Natural killer cell treated with Interleukin-12 subunit alpha and Interleukin-12 subunit beta and Interleukin-15 and Interleukin-18, amount 100 ng/mL, for 72 hours (primary cell): ENCODE measurements at places on chromosomes 2 and 18. TPM values are rescaled to one million over a fixed set of nuclear protein-coding genes. Genes with fewer than 3 reads are reported as not detected.

Gene KCNF1
- total RNA-seq = not detected

Gene ZC3H6
- total RNA-seq = 2.6 TPM

Gene CFAP210
- 0.12 TPM for total RNA-seq

Gene MC4R
- not detected for total RNA-seq

Gene XIRP2
- total RNA-seq = not detected

Gene FIGN
- total RNA-seq = not detected

Gene GAREM2
- 4.1 TPM for total RNA-seq

DNA sequence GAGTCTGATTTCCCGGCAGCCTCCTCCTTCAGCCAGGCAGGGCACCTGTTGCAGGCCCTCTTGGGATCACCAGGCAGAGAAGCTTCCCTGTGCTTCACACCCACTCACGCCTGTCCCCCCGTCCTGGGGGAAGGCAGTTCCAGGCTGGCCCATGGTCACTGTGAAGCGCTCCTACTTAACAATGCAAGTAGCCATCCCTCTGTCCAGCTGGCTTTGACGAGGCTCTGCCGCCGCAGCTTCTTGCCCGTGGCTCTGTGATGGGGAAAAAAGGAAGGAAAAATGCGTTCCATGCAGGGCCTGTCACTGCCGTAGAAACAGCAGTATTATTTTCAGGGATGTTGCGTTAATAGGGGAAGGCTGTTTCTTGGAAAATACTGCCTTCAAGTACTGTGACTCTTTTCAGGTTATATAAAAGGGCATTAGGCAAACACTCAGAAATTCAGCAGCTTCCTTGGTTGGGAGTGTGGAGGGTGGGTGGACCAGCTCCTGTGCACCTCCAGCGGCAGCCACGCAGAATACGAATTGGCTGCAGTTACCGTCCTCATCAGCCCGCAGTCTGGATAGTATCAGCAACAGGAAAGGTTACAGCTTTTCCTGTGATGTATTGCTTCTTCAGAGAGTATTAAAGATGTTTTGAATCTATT is 232.3 kb downstream of the KLHL29 start:
- DNase-seq = peak; percentile 31

DNA sequence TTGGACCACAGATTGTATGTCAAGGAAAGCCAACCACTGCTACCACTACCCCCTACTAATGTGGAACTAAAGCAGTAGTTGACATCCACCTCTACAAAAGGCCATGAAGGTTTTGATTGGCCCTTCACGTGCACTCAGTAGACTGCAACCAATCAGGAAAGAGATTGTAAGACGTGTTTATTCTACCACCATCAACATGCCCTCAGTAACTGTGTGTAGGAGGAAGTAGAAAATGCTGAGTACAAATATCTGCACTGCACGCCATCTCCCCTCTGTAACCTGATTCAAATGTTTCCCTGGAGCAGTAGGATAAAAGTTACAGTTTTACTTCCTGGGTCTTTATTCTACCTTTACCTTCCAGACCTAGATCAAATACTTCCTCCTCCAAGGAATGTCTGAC is 2.9 kb upstream of the CASP10 start:
- DNase-seq = no peak

- no peak for DNase-seq
Measured at GRCh38 chr2:118856978-118857676, 9.7 kb upstream of the EN1 start.

GRCh38 chr2:186629250-186629996 is 39.6 kb downstream of the ITGAV start:
- no peak for DNase-seq

DNA sequence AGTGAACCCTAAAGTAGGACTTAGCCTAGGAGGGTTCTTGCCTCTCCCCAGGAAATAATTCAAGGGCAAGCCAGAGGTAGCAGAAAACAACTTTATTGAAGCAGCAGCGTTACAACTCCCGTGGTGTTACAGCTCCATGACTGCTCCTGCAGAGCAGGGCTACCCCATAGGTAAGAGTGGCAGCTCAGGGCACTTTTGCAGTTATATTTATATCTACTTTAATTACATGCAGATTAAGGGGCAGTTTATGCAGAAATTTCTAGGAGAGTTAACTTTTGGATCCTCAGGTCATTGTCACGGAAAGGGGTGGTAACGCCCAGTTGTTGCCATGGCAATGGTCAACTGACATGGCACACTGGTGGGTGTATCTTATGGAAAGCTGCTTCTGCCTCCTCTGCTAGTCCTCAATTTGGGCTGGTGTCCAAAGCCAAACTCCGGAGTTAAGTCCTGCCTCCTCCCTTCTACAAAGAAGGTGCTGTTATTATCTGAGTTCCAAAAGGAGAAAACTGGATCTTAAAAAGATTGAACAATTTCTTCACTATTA is 1413.0 kb downstream of the DSC3 start:
- no peak for DNase-seq

DNA sequence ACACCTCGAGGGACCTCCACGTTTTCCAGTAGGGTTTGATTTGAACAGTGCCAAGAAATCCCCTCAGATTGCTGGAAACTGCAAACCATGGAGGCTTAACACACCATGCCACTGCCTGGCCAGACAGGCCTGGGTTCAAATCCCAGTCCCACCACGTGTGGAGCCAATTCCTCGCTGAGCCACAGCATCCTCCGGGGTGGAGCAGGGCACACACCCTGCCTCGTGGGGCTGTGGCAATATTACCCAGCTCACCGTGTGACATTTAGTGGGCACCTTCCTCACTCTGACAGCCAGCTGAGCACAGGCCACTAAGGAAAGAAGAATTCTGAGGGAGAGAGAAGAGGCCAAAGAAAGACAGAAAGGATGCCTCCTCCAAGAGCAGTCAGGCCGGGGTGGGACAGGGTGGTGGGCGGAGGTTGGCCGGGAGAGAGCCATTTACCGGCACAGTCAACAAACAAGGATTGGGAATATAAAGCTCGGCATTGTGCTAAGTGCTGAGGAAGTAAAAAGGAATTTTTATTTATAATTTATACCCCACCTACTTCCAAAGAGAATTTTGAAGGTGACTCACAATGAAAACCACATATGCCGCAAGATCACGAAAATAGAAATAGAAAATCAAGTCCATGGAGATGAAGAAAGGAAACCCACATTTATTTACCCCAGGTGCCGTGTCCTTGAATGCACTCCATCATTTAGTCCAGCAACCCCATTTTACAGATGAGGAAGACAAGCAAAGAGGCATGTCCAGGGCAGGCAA is 111.5 kb downstream of the MCFD2 start:
- DNase-seq = no peak
